ENCODE measurements at places on chromosomes 13 and 19. TPM values are rescaled to one million over a fixed set of nuclear protein-coding genes. Genes with fewer than 3 reads are reported as not detected.

The URAD gene
- not detected for total RNA-seq

The CD79A gene
- not detected for total RNA-seq

The ZNF600 gene
- total RNA-seq = 6.8 TPM

The SIX5 gene
- 14.6 TPM for total RNA-seq

The ZNF57 gene
- total RNA-seq = 21.0 TPM

The ZNF730 gene
- not detected for total RNA-seq

The BRME1 gene
- total RNA-seq = 2.3 TPM

The ZNF563 gene
- total RNA-seq = 16.9 TPM

The CIRBP gene
- 496 TPM for total RNA-seq

The ZNF627 gene
- 11.9 TPM for total RNA-seq

The TNNI3 gene
- not detected for total RNA-seq

The NOSIP gene
- 84.8 TPM for total RNA-seq

Data from lower leg skin (tissue), 4 donors.